ENCODE measurements at places on chromosomes 11 and 22. TPM values are rescaled to one million over a fixed set of nuclear protein-coding genes. Genes with fewer than 3 reads are reported as not detected.

The KCNJ5 gene
- 58.3 TPM for polyA plus RNA-seq

The LRRC10B gene
- 0.65 TPM for polyA plus RNA-seq

The PKP3 gene
- polyA plus RNA-seq: 0.57 TPM

The ZBTB44 gene
- polyA plus RNA-seq: 12.1 TPM

The TEX54 gene
- 3.0 TPM for polyA plus RNA-seq

The FAM180B gene
- polyA plus RNA-seq: 0.12 TPM

The MMP12 gene
- not detected for polyA plus RNA-seq

The MRGPRE gene
- not detected for polyA plus RNA-seq

The LMF2 gene
- 82.9 TPM for polyA plus RNA-seq

The SLCO2B1 gene
- polyA plus RNA-seq: not detected

The PDXP gene
- 117 TPM for polyA plus RNA-seq

The HSPB2 gene
- polyA plus RNA-seq: 9.2 TPM

The CRYBB1 gene
- not detected for polyA plus RNA-seq

The PRR5L gene
- 0.70 TPM for polyA plus RNA-seq

The CDCA5 gene
- polyA plus RNA-seq: 14.2 TPM

The DDTL gene
- 13.8 TPM for polyA plus RNA-seq

The OR51E2 gene
- not detected for polyA plus RNA-seq

The KCNK7 gene
- polyA plus RNA-seq: not detected

The DDI1 gene
- polyA plus RNA-seq: 2.8 TPM

The C11orf91 gene
- polyA plus RNA-seq: not detected

The C11orf65 gene
- polyA plus RNA-seq: 3.7 TPM

The RAB6A gene
- 119 TPM for polyA plus RNA-seq

The OLFML1 gene
- 1.1 TPM for polyA plus RNA-seq

The APLNR gene
- 13.6 TPM for polyA plus RNA-seq

The SCGB2A2 gene
- polyA plus RNA-seq: not detected

The SCGB1A1 gene
- not detected for polyA plus RNA-seq

The UBQLN3 gene
- not detected for polyA plus RNA-seq

The EXPH5 gene
- polyA plus RNA-seq: 2.6 TPM

The PLEKHA7 gene
- 97.6 TPM for polyA plus RNA-seq

The DLG2 gene
- 3.5 TPM for polyA plus RNA-seq

The C11orf86 gene
- not detected for polyA plus RNA-seq

The PLAAT5 gene
- polyA plus RNA-seq: not detected

The DAGLA gene
- polyA plus RNA-seq: 3.4 TPM

The SLC22A25 gene
- polyA plus RNA-seq: 0.14 TPM

The LGALS1 gene
- polyA plus RNA-seq: 37.3 TPM

The MAJIN gene
- not detected for polyA plus RNA-seq

The SLC43A3 gene
- 6.8 TPM for polyA plus RNA-seq

The PIK3C2A gene
- polyA plus RNA-seq: 23.2 TPM

The LYVE1 gene
- polyA plus RNA-seq: not detected

All from cardiac muscle cell (in vitro differentiated cells and primary cell).